ENCODE measurements at places on chromosomes 13 and 19.
A peak's percentile ranks its signal among the peaks of the same experiment; 100 is the strongest.

GRCh38 chr13:73521290-73521624 is 462.5 kb downstream of the KLF5 start:
- DNase-seq = no peak

DNA sequence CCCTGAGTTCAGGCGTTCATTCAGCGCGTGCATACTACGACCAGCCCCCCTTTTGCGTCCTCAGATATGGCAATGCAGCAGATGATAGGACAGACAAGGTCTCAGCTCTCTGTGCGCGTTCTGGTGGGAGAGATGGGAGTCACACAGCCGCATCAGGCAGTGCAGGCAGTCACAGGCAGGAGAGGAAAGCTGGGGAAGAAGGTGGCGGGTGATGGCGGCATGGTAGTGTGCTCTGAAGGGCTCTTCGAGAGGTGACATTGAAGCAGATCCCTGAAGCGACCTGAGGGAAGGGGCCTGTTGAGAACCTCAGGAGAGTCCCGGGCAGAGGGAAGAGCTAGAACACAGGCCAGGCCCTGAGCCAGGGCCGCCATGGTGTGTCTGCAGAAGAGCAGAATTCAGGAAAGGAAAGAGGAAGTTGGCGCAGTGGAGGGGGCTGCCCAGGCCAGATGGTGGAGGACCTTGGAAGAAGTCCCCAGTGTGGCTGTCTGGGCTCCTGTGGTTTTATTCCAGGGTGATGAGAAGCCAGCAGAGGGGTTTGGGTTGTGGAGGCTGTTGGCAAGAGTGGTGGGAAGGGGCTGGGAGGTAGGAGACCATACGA is 3.5 kb downstream of the USF2 start:
- DNase-seq = no peak

DNA sequence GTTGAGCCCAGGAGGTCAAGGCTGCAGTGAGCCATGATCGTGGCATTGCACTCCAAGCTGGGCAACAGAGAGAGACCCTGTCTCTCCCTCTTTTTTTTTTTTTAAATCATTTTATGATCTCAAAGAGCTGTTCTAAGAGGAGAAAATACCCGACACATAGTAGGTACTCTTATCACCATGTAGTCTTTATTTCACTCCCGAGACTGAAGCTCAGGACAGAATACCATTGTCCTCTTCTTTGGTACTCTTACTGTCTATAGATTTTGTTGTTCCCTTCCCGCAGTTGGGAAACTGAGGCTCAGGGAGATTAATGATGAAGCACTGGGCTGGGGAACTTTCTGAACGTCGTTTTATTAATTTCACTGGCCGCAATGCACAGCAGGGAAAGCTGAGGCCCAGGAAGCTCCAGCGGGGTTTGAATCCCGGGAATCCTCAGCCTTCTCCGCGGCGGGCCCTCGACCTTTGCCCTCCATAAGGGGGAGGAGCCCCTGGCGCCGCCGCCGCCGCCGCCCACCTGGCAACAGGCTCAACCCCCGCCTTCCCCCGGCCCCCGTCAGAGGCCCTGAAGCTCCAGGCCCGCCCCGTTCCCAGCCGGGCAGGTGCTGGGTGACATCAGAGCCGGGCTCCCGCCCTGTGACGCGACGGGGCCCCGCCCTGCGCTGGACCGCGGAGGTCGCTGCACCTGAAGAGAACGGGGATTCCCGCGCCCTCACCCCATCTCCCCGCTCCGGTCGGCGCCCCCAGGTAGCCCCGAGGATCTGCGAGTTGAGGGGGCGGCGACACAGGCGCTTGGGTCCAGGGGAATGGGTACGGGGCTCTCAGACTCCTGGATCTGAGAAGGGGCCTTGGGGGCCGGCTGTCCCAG is 1.6 kb downstream of the MYH14 start:
- no peak for DNase-seq

DNA sequence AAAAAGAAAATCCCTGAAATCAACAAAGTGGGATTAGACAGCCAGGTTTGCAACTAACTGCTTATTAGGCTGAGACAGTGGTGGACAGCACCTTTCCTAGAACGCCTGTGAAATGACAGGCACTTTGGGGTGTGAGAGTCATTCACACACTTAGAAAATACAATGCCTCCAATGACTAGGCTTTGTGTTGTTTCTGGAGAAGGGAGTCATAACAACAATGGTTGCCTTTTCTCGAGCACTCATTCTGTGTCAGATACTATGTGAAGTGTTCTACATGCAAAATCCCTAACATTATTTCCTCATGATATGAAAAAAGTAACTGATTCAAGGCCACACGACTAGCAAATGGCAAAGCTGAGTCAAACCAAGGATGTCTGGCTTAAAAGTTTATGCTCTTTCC is 41.2 kb downstream of the SACS start:
- no peak for DNase-seq

DNA sequence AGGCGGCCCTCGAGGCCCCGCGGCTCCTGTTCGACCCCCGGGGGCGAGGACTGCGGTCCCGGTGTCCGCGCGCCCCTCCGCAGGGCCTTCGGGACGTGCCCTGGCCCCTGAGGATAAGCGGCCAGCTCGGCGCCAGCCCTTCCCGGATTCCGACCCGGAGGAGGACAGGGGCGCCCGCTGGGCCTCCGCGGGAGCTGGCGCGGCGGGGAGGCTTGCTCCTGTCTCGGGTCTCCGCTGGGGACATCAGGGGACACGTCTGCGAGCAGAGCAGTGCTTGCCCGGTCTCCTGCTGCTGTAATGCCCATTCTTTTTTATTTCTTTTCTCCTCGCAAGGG is 829 bp downstream of the B3GLCT start:
- DNase-seq = peak; percentile 49

Measured in fibroblast of skin of scalp (primary cell).